Stimulated activated CD4-positive, alpha-beta T cell treated with anti-CD3 and anti-CD28 coated beads, Interleukin-1b, Interleukin-23, amount 100 ng/mL, for 24 hours (primary cell): ENCODE measurements at places on chromosomes 7 and 10.

DNA sequence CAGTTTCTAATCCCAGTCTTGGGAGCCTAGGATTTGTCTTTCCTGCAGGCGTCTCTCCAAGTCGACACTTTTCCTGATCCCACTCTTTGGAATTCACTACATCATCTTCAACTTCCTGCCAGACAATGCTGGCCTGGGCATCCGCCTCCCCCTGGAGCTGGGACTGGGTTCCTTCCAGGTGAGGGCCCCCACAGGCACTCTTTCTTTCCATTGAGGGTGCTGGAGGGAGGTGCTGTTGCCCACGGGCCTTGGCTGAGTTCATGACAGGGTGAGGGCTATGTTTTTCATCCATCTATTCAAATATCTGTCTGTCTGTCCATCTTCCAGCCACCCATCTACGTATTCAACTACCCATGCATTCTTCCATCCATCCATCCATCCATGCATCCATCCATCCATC lies 12.6 kb downstream of the GHRHR start:
- no peak for DNase-seq

DNA sequence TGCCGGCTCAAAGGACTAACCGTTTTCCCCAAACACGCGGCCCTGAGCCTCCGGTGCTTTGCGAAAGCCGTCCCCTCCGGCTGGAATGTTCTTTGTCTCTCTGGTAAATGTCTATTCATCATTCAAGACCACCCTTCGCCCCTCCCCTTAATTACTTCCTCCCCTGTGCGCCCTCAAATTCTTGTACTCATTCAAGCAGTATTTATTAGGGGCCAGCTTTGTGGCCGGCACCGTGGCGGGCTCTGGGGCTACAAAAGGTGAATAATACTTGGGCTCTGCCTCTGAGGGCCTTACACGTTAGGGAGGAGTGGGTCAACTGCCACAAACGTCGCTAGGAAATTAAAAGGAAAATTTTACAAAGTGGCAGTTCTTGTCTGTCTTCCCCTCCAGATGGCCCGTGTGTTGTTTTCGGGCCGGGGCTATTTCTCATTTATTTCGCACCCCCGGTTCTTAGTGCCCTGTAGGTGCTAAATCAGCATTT lies 1.5 kb upstream of the MEST start:
- no peak for DNase-seq

DNA sequence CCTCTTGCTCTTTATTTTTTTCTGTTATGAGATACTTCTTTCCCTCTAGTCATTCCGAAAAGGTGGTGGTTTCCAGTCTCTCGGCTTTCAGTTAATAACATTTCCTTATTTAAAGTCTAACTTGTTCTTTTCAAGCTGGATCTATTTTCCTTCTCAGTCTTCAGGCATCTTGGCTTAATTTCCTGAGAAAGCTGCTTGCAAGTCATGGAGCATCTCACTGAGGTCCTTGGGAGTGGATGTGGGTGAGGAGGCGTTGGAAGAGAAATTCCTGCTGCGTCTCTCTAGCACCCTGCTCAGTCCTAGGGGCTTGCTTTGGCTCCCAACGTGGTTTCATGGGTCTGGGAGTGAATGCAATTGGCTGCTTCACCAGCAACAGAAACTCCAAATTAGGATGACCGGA lies 210.2 kb upstream of the MKI67 start:
- DNase-seq: no peak

DNA sequence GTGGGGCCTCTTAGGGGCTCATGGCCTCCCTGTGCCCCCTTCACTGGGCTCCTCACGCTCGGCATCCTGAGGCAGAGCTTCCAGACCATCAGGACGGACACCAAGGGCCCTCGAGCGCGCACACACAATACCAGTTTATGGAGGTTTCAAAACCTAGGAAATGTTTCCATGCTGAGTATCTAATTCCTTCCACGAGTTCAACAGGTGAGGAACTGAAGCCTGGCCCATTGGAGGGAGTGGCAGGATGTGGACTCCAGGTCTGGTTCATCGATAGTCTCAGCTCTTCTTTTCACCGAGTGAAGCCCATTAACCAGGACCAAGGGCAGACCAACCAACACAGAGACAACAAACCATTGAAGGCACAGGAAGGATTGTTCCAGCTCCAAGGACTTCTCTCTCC lies 336.7 kb upstream of the SHH start:
- DNase-seq: no peak

- no peak for DNase-seq
Observed at GRCh38 chr7:100632951-100633717, 8.2 kb downstream of the TFR2 start.
